Tibial nerve (tissue), 4 donors: ENCODE measurements at places on chromosomes 2 and 18. TPM values are rescaled to one million over a fixed set of nuclear protein-coding genes. Genes with fewer than 3 reads are reported as not detected.

DNA sequence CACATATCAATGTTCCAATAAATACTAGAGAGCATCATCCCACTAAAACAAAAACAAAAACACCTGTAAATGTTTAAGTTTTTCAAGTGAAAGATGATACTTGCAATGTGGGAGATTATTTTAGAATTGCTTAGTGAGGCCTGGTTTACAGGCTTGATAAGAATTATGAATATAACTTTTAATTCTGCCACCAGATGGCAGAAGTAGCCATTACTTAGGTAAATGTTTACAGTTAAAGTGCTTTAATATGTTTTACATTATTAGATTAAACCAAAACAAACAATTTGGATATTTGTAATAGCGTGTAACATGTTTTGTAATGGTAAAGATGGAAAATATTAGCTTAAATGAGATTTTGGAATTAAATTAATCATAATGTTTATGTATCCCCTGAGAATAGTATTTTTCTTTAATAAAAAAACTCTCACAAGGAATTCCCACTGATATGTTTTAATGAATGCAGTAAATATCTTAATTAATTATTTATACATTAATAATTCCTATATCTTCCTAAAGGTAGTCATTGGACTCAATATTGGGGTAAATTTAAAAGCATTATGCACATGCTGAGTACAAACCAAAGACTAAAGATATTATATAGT is 522.0 kb downstream of the SPAG16 start:
- H3K4me3 ChIP-seq, result no peak overlapping the region
- H3K27ac ChIP-seq, result no peak overlapping the region
- H3K4me1 ChIP-seq, result no peaks in the 10 kb centered on the region

- H3K27ac ChIP-seq, result no peak overlapping the region
- peak overlapping the region; percentile 64 for H3K4me3 ChIP-seq
- no peaks in the 10 kb centered on the region for H3K4me1 ChIP-seq
- no peak for DNase-seq
These were observed 959 bp upstream of the TUBA4B start for GRCh38 chr2:219252084-219252483.

Gene CFAP65
- total RNA-seq, result not detected

DNA sequence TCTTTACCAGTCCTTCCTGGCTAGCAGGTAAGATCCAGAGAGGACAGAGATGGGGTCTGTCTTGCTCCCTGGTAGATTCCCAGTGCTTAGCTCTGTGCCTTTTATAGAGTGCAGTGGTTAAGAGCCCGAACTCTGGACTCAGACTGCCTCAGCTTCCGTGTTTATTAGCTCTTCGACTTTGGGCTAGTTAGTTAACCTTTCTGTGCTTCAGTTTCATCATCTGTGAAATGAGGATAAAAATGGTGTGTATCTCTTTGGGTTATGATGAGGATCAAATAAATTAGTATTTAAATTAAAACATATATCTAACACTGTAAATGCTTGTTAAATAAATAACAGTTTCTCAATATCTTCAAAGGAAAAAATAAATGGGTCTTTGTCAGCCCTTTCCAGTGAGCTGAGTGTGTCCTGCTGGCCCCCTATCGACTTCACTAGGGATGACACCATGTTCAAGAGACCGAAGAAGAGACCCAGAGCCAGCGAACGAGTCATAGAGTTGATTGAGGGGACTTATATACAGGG is 38.2 kb downstream of the CERS6 start:
- H3K36me3 ChIP-seq, result peaks cover 4% of the 10 kb centered on the region
- no peak overlapping the region for H3K4me3 ChIP-seq
- H3K27ac ChIP-seq, result no peak overlapping the region
- no peaks in the 10 kb centered on the region for H3K27me3 ChIP-seq
- H3K4me1 ChIP-seq, result no peaks in the 10 kb centered on the region
- DNase-seq, result no peak

DNA sequence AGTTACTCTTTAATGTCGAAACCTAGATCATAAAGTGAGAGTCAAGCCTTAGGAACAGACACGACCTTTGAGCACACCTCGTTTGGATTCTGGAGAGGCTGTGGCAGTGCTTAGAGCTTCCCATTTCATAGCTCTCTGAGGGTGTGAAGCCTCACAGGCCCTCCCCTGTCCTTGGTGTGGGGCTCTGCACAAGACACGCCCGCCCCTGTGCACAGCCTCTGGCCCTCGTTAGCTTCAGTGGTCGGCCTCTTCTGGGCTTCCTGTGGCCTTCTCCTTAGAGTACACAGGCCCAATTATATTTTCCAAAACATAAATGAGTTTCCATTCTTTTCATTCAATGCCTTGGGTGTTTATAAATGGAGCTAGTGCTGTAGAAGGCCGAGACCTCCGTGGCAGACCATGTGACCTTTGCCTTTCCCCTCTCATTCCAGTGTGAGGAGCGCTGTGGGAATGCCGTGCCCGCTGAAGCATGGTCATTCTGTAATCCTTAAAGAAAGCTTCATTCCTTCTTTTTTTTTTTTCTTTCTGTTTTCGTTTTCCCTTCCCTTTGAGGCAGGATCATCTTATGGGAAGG is 208.6 kb downstream of the DCDC2C start:
- no peak overlapping the region for H3K27ac ChIP-seq
- no peaks in the 10 kb centered on the region for H3K36me3 ChIP-seq
- no peak overlapping the region for H3K4me3 ChIP-seq
- H3K4me1 ChIP-seq, result no peaks in the 10 kb centered on the region
- DNase-seq, result no peak
- H3K27me3 ChIP-seq, result no peaks in the 10 kb centered on the region

Gene KIF1A
- 41.2 TPM for total RNA-seq

GRCh38 chr2:31205186-31205585 is 12.1 kb downstream of the CAPN14 start:
- H3K4me3 ChIP-seq, result no peak overlapping the region
- no peak for DNase-seq
- H3K36me3 ChIP-seq, result no peaks in the 10 kb centered on the region
- no peak overlapping the region for H3K27ac ChIP-seq

GRCh38 chr2:104758199-104758620 is 95.7 kb upstream of the POU3F3 start:
- H3K36me3 ChIP-seq, result no peaks in the 10 kb centered on the region

Gene RTP5
- not detected for total RNA-seq

Gene IL1RL2
- total RNA-seq, result not detected

Gene EIF2AK3
- total RNA-seq, result 24.7 TPM
